Activated naive CD4-positive, alpha-beta T cell (primary cell): ENCODE measurements at places on chromosomes 11 and 22.

DNA sequence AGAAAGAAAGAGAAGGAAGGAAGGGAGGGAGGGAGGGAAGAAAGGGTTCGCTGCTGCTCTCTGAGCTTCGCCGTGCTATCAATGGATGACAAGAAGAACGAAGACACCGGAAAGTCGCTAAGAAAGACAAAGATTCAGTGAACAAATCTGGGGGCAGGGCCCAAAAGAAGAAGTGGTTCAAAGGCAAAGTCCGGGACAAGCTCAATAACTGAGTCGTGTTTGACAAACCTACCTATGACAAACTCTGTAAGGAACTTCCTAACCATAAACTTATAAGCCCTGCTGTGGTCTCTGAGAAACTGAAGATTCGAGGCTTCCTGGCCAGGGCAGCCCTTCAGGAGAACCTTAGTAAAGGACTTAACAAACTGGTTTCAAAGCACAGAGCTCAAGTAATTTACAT is 2.9 kb upstream of the TTLL1 start:
- no peak for DNase-seq

- DNase-seq, result no peak
Observed at GRCh38 chr11:46117842-46118241, 3.4 kb downstream of the PHF21A start.

GRCh38 chr11:10696468-10697322 is 3.1 kb upstream of the IRAG1 start:
- DNase-seq, result no peak

- DNase-seq, result no peak
Observed at GRCh38 chr22:36301851-36302250, 48.9 kb downstream of the APOL1 start.

DNA sequence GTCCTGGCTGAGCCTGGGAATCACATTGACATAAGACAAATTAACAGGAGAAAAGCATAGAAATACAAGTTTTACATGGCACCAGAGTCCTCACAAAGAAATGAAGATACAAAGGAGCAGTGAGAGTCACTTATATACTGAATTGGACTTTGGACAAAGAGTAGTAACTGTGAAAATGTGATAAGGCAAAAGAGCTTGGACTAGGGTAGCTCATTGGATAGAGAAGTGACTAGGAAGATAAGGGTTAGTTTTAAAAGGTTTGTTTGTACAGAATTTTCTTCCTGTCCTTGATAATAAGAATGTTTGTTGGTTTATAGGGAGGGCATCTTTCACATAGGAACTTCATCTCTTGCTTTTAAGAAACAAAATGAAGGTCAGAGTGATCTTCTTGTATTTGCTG is 17.9 kb upstream of the NUCB2 start:
- no peak for DNase-seq

DNA sequence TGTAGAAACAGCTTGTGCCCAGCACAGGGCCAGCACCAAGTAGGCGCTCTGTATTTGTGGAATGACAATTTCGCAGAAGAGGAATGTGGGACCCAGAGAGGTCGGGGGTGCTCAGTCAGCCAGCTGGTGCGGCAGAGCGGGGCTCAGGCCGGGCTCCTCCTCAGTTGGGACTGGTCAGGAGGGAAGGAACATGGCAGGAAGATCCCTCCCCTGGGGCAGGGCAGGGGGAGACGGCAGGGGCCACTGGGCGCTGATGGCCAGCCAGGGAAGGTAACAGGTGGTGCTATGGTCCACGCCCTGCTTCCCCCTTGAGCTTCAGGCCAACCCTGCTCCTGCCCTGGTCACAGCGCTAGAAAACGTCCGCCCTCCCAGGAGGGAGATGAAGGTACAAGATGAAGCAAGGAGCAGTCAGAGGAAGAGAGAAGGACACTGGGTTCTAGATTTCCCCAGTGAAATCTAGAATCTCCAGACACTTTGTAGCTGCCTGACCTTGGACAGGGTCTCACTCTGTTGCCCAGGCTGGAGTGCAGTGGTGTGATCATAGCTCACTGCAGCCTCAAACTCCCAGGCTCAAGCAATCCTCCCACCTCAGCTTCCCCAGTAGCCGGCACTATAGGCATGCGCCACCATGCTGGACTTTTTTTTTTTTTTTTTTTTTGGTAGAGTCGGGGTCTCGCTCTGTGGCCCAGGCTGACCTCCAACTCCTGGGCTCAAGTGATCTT is 13.5 kb upstream of the SPI1 start:
- no peak for DNase-seq

DNA sequence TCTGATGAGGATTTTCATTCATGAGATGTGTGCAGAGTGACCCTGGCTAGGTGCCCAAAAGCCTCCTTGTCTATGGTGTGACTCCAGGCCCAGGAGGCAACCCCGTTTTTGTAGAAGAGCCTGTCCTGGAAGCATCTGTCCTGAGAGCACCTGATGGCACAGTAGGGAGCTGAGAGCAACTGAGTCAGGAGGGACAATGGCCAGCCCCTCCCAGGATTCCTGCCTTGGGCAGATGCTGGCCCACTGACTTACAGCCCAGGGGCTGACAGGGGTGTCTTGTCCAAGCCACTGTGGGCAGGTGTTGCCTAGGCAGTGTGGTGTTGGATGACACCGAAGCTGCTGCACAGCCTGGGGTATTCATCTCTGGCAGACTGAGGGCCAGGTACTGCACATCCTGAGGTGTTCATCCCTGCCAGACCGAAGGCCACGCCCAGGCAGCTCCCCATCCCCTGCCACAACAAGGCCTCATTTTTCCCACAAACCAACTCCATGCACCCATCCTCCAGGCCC is 3.2 kb upstream of the RFPL2 start:
- no peak for DNase-seq

DNA sequence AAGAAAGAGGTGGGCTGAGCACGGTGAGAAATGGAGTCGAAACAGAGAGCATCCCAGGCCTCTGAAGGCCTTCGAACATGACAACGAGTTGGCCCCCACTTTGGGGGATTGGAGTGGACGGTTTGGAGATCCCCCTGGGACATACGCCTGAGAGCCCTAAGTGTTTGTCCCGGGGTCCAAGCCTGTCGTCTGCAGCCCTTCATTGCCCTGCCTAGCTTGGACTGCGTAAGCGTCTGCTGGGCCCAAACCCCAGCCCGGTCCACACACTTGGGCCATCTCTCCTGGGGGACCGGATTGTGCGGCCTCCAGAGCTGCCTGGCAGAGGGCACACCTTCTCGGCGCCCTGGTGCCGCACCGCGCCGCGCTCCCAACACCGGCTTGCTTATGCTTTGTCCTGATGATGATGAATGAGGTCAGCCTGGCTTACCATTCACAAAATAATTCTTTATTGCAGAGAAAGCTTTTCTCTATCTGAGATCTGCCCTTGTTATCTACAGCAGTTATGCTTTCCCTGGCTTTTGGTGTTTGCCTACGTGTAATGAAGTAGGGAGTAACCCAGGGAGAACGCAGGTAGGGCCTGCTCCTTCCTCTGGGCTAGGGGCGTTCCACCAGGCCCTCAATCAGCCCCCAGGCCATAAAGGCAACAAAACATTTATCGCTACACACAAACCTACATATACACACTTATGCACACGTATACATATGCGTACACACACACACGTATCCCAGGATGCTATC is 85.9 kb upstream of the PPARA start:
- DNase-seq, result no peak

- DNase-seq, result peak; percentile 3
Observed at GRCh38 chr11:9601037-9601875, 27.8 kb downstream of the WEE1 start.

DNA sequence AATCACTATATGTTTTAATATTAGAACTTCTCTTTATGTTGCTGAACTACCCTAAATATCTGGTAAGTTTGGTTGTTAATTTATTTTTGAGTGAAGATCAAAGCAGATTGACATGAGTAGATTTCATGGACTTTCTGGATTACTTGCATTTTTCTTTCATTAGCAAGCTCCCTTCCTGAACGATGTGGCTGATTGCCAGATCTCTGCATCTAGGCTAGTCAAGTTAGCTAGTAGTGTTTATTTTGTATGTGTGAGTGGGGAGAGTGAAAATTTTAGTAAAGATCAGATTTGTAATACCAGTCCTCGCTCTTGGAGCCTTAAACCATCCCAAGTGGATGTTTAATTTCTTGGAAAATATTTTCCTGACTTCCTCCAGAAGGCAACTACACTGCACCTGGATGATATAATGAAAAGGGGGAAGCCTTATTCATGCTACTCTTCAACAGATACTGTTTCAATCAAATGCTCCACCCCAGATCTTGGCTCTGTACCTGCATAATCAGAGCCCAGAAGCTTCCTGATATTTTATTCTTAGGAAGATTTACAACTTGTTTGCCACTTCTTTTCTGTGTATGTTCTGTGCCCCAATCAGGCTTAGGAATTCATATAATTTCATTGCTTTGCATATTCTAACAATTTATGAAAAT is 143.2 kb upstream of the GRIA4 start:
- DNase-seq, result no peak

- no peak for DNase-seq
Observed at GRCh38 chr11:12318791-12319438, 58.5 kb upstream of the PARVA start.

DNA sequence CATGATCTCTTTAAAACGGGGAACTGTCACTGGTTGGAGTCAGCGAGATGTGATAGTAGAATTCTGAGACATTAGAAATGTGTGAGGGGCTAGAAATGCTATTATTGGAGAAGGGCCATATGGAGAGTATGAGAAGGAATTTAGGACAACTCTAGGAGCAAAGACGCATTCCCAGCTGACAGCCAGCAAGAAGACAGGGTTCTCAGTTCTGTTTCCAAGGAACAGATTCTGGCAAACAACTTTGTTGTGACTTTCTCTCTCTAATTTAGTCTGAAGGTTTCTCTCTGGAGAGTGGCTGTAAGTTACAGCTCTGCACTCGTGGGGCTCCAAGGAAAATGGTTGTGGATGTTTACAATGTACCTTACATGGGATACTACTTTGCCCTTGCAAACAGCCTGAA is 876.3 kb downstream of the FAM181B start:
- DNase-seq, result no peak

- no peak for DNase-seq
Observed at GRCh38 chr11:11141065-11141464, 212.0 kb downstream of the CSNK2A3 start.

GRCh38 chr11:99766811-99767210 is 746.1 kb downstream of the CNTN5 start:
- no peak for DNase-seq

- DNase-seq, result no peak
Observed at GRCh38 chr11:134524896-134525845, 113.1 kb upstream of the B3GAT1 start.

DNA sequence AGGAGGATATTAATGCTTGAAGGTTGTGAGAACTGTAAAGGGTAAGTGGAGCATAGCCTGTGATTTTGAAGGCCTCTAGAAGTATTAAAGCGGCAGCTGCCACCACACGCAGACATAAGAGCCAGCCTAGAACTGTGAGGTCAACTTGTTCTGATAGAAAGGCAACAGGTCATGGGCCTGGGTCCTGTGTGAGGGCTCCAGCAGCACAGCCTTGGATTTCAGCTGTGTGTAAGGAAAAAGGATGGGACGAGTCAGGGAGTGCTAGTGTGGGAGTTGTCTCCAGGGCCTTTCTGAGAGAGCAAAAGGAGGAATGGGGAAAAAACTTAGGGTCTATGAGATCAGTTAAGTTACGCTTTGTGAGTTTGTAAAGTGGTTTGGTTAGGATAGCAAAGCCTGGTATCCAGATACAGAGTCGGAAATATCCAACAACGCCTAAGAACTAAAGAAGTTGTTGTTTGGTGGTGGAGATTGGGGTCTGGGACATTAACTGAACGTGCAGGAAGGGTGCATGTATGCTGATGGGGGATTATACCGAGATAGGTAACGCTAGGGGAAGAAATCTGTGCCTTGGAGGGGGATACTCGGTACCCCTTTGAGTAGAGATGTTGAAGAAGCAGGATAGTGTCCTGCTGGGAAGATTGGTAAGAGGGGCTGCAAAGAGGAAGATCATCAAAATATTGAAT is 17.4 kb upstream of the ANO1 start:
- DNase-seq, result no peak

- no peak for DNase-seq
Observed at GRCh38 chr22:46557736-46558480, 20.5 kb upstream of the CELSR1 start.

GRCh38 chr11:69536406-69536805 is 54.9 kb downstream of the LINC01488 start:
- no peak for DNase-seq

GRCh38 chr22:34951212-34951611 is 114.7 kb upstream of the ISX start:
- DNase-seq, result no peak

- no peak for DNase-seq
Observed at GRCh38 chr11:43200031-43200430, 111.8 kb upstream of the API5 start.

DNA sequence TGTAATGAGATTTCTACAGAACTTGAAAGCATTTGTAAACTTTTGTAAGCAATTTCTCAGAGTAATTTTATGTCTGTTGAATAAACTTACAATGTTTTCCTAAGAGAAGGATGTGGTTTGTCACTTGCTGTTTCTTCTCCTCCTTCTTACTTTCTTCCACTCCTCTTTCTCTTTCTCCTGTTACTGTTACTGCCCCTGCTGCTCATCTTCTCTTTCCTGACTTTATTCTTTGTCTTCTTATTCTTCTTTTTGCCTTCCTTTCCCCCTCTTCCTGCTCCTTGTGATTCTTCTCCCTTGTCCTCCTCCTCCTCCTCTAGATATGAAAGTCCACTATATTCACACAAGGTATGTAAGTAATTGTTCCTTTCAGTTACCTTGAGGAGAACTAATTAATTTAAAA is 31.1 kb upstream of the MMP7 start:
- no peak for DNase-seq

DNA sequence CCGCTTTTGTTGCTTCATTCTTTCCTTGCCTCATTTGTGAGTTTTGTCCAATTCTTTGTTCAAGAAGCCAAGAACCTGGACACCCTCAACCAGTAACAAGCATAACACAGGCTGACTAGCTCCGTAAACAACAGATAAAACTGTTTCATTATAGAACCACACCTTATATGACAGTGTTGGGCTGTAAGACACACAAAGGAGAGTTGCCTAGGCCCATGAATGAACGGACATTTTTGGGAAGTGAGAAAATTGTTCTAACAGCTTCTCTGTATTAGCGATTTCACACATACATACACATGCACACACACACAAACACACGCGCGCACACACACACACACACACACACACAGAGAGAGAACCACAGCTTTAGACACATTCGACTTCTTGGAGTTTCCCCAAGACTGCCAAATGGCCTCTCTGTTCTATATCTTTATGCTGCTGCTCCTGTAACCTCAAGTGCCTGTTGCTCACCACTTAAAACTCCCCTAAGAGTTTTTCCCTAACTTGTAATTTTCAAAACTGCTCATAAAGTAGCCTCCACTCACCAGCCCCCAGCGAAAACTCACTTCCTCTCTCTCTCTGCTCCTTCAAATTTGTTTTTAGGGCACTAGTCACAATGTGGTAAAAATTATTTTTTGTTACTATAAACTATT is 35.9 kb downstream of the CTSC start:
- no peak for DNase-seq

GRCh38 chr22:27206374-27207133 is 549.2 kb downstream of the MIAT start:
- no peak for DNase-seq

GRCh38 chr11:69398529-69399492 is 82.7 kb upstream of the LINC01488 start:
- DNase-seq, result no peak
